ENCODE measurements at places on chromosomes 3 and 15.

GRCh38 chr3:184558726-184559125, 2.9 kb upstream of the EPHB3 start:
- no peak for DNase-seq

- no peak for DNase-seq
Observed at GRCh38 chr15:61196711-61197586, 32.2 kb downstream of the RORA start.

DNA sequence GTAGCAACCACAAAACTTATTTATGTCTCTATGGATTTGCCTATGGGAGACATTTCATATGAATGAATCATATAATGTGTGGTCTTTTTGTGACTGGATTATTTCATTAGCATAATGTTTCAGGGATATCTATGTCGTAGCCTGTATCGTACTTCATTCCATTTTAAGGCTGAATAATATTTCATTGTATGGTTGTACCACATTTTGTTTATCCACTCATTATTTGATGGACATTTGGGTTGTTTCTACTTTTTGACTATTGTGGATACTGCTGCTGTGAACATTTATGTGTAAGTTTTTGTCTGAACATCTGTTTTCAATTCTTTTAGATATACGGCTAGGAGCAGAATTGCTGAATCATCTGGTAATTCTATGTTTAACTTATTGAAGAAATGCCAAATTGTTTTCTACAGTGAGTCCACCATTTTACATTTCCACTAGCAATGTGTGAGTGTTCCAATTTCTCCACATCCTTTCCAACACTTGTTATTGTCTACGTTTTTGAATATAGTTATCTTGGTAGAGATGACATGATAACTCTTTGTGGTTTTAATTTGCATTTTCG, 134.4 kb upstream of the DAZL start:
- DNase-seq = no peak

GRCh38 chr3:104257486-104257885, 1109.2 kb upstream of the ALCAM start:
- no peak for DNase-seq

GRCh38 chr3:68306571-68306970, 625.8 kb downstream of the TAFA4 start:
- no peak for DNase-seq

GRCh38 chr3:61564395-61565059, 3.2 kb downstream of the PTPRG start:
- DNase-seq = no peak

DNA sequence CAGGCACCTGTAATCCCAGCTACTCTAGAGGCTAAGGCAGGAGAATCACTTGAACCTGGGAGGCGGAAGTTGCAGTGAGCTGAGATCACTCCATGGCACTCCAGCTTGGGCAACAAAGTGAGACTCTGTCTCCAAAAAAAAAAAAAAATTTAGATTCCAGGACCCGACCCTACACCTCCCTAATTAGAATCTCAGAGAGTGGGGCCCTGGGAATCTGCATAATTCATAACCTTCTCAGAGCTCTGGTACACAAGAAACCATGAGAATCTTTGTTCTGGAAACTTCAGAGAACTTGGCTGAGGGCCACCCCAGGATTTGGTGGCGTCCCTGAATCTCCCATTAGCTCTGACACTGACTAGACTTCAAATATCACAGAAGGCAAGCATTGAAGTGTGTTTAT, 31.5 kb downstream of the B3GNT5 start:
- DNase-seq = no peak

DNA sequence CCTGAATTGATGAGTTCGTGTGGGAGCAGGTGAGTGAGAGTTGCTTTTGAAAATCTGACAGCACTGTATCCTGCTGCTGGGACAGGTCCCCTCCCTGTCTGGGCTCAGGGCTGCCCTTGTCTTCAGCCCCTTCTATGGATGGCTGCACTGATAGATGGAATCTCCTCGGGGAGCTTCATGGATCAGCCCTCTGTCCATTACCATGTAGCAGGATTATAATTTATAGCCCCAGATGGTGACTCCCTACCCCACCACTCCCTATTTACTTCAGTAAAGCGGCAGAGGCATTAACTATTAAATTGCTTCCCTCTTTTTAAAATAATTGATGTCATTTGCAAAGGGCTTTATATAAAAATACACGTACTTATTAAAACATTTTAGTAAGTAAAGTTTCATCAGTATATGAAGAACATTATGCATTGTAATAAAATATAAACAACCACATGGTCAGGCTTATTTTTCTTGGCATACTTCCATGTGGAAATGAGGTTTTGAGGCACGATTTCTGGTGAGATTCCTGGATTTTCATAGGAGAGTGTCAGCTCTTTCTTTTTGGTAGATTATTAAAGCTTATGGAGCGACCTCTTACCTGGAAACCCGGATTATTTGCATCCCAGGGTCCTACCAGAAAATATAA, 38.5 kb downstream of the MAP3K13 start:
- no peak for DNase-seq

DNA sequence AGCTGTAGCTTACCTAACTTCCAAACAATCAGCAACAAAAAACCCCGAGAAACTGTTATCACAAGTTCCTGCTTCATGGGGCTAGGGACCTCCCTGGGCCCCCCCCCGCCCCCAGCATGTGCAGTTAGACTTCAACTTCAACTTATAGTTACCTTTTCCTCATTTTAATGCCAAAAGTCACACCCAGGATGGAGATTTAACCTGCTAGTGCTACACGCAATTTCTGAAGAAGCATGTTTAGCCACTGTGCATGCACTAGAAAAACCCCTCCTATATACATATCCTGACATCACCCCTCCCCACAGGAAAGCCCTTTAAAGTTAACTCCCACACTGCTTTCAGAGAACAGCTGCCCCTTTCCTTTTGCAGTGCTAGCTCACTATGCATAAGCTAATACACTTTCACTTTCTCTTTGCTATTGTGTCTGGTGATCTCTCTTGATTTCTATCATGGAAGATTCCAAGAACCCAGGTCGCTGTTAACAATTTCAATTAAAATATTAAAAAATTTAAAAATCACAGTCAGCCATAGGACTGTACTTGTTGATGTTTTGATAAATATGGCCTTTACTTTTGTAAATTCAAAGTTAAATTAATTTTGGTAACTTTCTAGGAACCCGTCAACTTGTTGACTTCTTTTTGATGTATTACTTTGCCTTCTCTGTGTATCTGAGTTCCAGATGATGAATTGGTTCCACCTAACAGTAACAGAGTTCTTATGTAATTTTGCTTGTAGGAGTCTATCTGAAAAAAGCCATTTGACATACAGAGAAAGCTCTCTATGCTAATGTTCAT, 75.2 kb upstream of the ACAD9 start:
- peak; percentile 23 for DNase-seq

DNA sequence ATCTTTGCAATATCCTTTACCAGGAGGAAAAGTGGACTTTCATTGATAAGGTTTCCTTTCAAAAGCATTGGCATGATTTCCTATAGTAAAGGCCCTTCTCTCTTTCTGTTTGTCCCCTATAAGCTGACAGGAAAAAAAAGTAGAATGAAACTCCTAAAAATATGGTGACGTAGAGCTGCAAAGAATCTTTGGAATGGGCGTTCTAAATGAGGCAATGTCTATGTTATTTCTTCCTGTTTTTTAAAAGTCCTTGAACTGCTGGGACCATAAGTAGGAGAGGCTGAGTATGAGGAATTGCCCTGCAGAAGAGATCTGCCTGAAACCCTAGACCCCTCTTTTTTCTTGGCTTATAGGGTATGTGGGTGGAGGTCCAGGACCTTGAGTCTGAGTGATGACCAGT, 17.2 kb downstream of the ST3GAL6 start:
- no peak for DNase-seq

GRCh38 chr15:57537072-57537471, 54.6 kb upstream of the MYZAP start:
- no peak for DNase-seq

DNA sequence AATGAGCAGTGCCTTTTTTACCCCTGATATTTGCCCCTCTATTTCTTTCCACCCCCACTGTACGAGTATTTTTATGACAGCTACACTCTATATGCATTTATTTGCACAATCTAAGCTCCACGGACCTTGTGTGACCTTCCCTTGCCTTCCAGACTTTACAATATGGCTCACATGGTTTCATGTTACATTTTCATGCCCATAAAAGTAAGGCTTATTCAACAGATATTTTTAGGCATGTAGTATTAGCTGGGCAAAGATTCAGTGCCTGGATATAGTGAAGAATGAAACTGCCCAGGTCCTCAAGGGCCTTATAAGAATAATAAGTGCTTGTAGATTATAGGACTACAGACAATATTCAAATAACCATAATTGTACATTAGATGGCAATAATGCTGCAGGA, 481.9 kb upstream of the CNTN4 start:
- DNase-seq = no peak

- DNase-seq = no peak
Observed at GRCh38 chr3:7292362-7292761, 431.4 kb downstream of the GRM7 start.

DNA sequence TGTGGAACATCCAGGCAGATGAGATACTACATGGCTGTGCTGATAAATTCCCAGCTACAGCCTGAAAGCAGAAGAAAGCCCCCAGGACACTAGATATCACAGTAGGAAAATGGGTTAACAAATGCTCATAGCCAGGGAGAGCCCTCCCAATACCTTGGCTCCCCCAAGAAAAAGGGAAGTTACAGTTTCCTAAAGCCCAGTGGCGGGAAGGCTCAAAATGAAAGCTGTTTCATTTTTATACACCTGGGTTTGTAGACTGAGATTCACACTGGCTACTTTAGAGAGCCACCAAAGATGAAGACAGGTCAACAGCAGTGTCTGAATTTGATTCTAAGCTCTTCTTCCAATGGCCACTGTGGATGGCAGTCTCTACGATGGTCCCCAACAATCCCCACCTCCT, 55.0 kb upstream of the TOPAZ1 start:
- no peak for DNase-seq

- no peak for DNase-seq
Observed at GRCh38 chr3:185825639-185826481, 1.0 kb upstream of the IGF2BP2 start.

DNA sequence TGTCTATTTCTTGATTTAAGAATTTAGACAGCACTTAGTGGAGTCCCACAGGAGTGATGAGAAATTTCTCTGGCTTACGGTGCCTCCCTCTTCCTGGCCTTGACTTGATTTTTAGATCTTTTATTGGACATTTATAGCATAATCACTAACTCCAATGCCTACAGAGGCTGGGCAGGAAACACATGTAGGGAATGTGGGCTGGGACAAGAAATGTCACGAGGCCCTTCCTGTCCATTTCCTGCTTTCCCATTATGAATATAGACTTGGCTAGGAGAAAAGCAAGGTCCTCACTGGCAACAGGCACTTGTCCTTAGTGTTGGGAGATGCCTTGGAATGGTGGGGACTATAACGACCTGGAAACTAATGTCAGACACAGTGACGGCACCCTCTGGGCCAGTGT, 100.3 kb downstream of the MYLK start:
- no peak for DNase-seq

DNA sequence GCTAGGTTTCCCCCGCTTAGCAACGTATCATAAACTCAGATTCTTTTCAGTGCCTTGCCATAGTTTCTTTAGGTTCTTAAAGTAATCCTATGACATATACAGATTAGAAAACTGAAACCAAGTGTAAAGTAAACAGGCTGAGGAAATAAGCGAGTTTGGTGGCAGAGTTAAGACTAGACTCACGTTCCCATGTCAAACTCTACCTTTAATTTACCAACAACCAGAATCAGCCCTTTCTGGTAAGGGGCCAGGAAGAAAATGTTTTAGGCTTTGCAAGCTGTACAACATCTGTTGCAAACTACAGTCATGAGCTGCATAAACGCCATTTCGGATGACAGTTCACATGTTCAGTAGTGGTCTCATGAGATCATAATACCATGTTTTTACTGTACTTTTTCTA, 128.0 kb upstream of the PRICKLE2 start:
- no peak for DNase-seq
